ENCODE measurements at places on chromosomes 3 and 15. TPM values are rescaled to one million over a fixed set of nuclear protein-coding genes. Genes with fewer than 3 reads are reported as not detected.

GOLGA8G gene
- total RNA-seq, result not detected

SLC26A6 gene
- 32.8 TPM for total RNA-seq

PCLAF gene
- 99.1 TPM for total RNA-seq

RBPMS2 gene
- total RNA-seq, result not detected

COMMD4 gene
- 94.8 TPM for total RNA-seq

PLSCR2 gene
- total RNA-seq, result not detected

EPB42 gene
- total RNA-seq, result not detected

GOLGA8S gene
- total RNA-seq, result 0.11 TPM

EEFSEC gene
- 21.4 TPM for total RNA-seq

All from activated CD8-positive, alpha-beta memory T cell treated with anti-CD3 and anti-CD28 coated beads for 36 hours (primary cell).